IMR-90 (cell line): ENCODE measurements at places on chromosomes 3 and 15. TPM values are rescaled to one million over a fixed set of nuclear protein-coding genes. Genes with fewer than 3 reads are reported as not detected.

DNA sequence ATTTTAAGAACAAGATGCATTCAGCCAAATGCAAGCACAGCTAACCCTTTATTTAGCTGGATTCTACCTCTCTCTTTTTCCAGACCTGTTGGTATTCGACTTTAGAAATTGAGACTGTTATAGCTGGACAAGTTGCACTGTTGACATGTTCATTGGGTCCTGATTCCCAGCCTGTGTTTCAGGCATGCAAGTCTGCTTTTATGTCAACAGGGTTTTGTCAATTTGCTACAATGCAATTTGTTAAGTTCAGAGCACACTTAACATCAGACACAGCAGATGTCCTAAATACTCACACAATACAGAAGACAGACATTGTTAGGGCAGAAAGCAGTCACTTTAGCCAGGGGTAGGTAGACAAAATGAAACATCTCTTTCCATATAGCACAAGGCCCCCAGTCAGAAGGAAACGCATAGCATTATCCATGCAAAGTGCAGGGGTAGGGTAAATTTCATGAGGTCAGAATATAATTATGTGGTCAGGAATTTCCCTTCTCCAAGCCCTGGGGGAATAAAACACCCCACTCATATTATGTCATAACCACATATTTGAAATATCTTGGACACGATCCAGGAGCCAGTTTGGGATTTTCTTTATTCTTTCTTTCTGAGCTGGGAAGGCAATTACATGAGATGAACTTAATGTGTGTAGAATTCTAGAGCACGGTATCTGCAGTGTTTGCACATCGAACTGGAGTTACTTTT, 504.1 kb downstream of the NTRK3 start:
- peak; percentile 93 for DNase-seq

DNA sequence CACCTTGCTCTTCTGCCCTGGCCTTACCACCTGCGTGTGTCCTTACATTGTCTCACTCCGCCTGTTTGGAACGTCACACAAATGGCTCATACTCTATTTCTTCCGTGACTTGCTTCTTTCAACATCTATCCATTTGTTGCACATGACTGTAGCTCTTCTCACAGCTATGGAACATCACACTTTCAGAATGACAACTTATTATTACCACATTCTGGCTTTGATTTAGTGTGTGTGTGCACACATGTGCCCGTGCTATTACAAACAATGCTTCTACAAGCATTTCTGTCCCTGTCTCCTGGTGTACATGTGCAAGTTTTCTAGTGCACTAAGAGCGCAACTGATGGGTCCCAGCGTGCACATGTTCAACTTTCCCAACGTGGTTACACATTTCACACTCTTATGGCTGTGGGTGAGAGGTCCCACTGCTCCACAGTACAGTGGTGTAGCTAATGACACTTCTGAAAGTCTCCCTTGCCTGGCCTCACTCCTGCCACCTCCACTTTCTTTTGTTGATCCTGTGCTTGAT, 37.8 kb downstream of the PTH1R start:
- DNase-seq, result no peak

DNA sequence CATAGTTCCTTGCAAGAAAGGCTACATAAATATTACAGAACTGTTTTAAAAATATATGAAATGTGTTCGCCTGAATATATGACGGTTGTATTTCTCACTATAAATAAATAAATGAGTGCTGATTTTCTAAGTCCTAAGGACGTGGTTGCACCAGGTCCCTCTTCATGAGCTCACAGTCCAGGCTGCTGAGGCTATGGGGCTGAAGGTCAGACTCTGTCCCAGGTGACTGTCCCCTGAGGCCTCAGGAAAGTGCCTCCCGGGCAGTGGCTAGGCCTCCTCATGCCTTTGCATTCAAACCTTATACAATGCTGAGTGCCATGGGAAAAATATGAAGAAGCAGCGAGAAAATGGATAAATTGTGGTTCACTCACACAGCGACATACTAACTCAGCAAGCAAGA, 43.5 kb upstream of the SSR3 start:
- DNase-seq, result no peak

- peak; percentile 63 for DNase-seq
Measured at GRCh38 chr3:123880998-123881561, 3.1 kb downstream of the MYLK start.

DNA sequence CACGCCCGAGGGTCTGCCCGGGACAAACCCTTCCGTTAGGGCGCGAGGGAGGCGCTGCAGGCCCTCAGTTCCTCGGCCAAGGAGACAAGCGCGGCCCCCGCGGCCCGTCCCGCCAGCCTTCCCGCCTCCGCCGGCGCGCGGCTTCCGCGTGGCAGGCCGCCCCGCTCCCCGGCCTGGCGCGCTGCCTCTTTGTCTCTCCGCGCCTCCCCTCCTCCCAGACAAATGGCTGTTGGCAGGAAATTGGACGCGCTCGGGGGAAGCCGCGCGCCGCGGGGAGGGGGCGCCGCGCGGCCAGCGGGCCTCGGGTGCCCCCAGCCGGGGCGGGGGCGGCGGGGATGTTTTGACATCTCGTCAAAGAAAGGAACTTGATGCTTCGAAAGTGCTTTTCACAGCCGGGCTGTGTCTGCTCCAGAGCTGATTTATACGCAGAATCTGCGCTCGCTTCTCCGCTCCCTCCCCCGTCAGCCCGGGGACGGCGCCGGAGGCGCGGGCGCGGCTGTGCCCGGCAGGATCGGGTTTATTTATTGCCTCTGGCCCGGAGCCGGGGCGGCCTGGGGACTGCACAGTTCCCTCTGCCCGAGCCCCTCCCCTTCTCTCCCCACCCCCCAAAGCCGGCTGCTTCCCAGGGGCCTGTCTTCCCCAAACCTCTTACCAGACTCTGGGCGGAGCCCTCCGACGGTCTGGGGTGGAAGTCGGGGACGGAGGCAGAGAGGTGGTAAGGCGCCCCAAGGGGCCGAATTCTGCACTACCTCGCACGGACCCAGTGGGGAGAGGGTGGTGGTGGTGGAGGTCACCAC, 20.7 kb downstream of the SHF start:
- DNase-seq, result peak; percentile 75

DNA sequence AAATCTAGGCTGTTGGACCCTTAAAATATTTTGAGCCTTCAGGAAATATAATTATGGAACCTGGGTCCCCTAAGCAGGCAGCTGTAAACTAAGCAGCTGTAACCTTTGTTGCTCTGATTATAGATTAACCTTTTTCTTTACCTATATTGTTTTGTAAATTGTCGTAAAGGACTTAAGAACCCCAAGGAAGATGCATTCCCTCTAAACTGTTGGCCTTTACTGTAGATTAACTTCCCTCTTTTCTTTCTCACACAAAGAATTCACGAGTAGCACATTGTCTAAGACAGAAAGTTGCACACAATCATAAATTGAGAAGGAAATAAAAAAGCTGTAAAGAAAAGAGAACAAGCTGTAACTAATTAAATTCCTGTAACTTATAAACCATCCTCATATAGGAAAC, 877.3 kb downstream of the ROBO2 start:
- DNase-seq, result no peak

DNA sequence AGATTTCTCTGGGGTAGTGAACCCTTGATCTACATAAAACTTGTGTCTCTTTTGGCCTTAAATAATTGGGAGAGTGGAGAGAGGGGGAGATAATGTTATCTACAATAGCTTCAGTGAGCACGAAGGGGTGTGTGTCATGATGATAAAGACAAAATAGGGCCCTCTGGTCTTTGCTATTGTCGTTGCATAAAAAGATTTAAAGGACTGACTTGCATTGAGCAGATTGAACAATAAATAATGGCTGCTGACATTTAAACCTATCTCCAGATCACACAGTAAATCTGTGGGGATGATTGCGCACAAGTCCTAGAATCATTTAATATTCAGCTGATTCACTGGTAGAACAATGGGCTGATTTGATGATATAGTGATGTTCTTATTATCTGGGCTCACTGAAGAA, 71.3 kb upstream of the GAP43 start:
- DNase-seq, result no peak

DNA sequence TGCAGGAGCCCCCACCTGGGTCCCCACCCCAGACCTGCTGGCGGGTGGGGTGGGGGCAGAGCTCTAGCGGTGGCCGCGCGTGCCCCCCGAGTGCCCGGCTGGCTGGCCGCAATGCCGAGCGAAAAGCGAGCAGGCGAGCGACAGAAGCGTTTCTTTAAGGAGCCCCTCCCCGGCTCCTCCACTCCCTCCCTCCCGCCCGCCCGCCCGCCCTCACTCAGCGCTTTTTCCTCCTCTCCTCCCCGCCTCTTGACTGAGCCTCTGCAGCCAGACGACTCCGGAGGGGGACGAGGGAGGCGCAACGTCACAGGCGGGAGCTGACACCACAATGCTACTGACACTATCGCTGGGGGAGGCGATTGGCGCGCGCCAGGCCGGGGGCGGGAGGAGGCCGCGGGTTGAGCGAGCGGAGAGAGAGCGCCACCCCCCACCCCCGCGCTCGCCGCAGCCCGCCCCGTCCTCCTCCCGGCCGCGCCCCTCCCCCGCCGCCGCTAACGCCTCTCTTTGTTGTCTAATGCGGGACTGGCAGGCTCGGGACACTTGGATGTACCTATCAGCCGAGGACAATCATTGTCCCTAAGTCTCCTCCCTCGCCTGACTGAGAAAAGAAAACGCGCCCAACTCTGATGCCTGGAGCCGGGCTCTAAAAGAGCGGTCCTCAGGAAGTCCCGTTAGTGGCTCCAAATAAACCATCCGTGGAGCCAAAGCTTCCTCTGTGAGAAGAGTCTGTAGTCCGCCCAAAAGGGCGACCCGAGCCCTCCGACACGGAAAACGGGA, at the start of gene MEX3B:
Gene MEX3B, minus strand, starts transcription at position 127 of the 774 bp plus-strand sequence. CDS start 313 bp downstream, outside the sequence.
- peak; percentile 99 for DNase-seq

DNA sequence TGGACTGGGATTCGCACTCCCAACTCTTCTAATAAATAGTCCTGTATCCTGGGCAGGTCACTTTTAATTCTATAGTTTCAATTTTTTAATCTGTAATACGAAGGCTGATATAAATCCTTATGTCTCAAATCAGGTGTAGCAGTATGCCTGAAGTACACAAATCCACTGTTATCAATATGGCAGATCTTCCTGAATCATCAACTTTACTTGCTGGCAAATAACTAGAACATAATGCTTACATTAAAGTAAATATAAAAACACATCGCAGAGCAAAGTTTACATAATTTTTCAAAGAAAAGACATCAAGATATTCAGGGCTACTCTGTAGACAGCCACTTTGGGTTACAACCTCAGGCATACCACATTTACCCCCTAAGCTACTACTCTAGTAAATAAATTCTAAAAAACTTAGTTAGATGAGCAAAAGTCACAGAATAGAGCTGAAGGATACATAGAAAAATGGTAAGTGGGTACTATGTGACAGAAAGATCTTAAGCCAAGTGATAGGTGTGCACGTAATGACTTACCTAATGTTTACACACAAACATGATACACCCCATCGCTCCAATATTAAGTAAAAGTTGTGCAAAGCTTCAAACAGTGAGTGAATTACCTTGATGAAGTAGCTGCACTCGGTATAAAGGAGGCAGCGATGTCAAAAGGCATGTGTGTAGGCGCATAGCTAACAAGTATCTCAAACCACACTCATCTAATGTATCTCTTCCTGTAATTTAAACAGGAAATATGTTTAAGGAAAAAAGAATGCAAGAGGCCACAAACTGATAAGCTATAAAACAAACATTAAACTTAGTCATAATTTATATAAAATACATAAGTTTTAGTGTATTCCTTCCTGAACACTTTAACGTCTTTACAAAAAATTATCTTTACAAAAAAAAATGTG, 127.9 kb downstream of the DMXL2 start:
- DNase-seq, result peak; percentile 86

- DNase-seq, result no peak
Measured at GRCh38 chr3:101542957-101543356, 18.7 kb upstream of the TRMT10C start.

DNA sequence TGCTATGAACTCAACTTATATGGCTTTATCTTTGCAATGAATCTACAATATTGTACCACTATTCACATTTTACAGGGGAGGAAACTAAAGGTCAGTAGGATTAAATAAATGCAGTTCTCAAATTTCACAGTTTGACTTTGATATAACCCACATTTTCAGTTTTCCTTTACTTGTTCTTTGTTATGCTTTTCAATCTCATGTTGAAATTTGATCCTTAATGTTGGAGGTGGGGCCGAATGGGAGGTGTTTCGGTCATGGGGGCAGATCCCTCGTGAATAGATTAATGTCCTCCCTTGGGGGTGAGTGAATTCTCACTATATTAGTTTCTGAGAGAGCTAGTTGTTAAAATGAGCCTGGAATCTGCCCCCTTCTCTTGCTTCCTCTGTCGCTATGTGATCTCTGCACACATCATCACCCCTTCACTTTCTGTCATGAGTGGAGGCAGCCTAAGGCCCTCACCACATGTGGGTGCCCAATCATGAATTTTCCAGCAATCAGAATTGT, 44.7 kb downstream of the CD200 start:
- peak; percentile 7 for DNase-seq

DNA sequence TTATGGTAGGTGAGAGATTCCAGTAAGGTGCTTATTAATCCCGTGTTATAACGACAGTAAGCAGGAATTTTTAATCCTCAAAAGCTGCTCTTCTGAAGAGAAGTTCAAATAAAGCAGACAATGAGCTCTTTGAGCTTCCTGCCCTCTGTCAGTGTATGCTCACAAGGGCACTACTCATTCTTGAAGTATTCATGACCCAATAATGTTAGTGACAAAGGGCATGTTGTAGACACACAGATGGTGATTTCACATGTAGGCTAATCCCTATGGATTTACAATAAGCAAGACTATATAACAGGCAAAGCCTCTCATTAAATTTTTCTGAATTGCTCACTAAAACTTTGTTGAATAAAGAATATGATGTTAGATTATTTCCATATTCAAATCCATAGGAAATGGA, 578.6 kb downstream of the RSL24D1 start:
- no peak for DNase-seq

GRCh38 chr3:120052225-120052624, 42.0 kb downstream of the GSK3B start:
- DNase-seq, result no peak

DNA sequence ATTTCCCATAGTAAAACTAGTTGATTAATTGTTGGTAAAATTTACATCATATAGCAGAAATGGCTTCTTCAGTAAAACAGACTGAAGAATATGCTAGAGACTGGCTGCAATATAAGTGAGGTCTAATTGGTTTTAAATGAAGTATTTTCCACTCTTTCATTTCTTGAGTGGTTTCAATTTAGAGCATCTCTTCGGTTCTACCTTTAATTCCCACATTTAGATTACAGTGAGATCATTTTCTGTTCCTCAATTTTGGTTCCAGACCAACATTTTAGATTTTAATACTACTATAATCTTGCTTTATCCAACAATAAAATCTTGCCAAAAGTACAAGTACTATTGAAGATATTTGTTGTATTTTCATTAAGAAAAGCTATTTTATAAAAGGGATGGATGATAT, 1.0 kb upstream of the LRCH3 start:
- no peak for DNase-seq

- peak; percentile 31 for DNase-seq
Measured at GRCh38 chr15:69826819-69827175, 270.9 kb downstream of the TLE3 start.

CD47 gene
- total RNA-seq, result 52.0 and 110 TPM in 2 replicates

PEAK1 gene
- total RNA-seq, result 43.9 and 49.2 TPM in 2 replicates

TTC21A gene
- total RNA-seq, result 0.56 and 0.90 TPM in 2 replicates

GOLGA8T gene
- not detected in 2 replicates for total RNA-seq

IQCF2 gene
- total RNA-seq, result not detected in 2 replicates
